AG04449 (cell line): ENCODE measurements at places on chromosomes 6 and 20.

DNA sequence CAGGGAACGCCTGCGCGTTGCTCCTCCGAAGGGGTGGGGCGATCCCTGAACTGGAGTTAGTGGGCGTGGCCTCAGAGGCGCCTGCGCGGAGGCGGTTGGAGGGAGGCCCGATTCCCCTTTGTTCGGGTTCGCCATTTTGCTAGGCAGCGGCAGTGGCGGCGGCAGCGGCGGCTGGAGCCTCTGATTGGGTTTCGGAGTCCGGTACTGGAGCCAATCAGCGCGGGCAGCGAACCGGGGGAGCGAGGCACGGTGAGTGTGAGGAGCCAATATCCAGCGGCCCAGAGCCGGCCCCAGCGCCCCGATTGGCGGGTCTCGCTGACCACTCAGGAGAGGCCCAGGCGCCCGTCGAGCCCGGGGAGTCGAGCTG is at the start of gene NFYA:
Gene NFYA, plus strand, starts transcription at position 139 of the 367 bp plus-strand sequence. CDS start 6,116 bp downstream, outside the sequence.
- no peak for DNase-seq

- DNase-seq, result no peak
These were observed 51.6 kb upstream of the BMP6 start for GRCh38 chr6:7674291-7674690.

- no peak for DNase-seq
These were observed 126.2 kb downstream of the RNF144B start for GRCh38 chr6:18513253-18513798.

DNA sequence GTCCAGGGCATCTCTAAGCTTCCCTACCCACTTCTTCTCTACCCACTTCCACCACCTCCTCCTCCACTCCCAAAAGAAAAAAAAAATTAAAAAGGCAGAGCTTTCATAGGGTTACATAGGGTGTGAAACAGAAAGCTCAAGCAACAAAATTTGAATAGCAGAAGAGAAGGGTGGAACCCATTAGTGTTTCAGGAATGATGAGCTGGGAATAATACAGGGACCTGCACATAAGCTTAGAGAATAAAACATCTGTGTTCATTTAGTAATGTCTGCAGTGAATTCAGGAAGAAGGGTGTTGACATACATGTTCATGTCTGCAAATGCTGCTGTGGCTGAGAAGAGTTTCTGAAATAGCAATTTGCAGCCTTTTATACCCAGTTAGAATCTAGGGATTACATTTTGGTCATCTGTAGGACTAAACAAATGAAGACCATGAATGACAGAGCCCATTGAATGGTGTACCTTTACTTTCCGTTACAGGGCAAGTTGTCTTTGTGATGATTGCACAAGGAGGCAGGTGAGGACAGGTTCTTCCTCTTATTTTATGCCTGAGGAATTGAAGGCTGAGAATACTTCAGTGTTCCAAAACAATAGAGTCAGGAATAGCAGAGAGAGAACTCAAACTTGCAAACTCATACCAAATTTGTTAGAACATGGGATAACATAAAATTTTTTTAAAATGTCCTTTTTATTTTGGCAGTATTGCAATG is 975.1 kb downstream of the TFAP2A start:
- no peak for DNase-seq

DNA sequence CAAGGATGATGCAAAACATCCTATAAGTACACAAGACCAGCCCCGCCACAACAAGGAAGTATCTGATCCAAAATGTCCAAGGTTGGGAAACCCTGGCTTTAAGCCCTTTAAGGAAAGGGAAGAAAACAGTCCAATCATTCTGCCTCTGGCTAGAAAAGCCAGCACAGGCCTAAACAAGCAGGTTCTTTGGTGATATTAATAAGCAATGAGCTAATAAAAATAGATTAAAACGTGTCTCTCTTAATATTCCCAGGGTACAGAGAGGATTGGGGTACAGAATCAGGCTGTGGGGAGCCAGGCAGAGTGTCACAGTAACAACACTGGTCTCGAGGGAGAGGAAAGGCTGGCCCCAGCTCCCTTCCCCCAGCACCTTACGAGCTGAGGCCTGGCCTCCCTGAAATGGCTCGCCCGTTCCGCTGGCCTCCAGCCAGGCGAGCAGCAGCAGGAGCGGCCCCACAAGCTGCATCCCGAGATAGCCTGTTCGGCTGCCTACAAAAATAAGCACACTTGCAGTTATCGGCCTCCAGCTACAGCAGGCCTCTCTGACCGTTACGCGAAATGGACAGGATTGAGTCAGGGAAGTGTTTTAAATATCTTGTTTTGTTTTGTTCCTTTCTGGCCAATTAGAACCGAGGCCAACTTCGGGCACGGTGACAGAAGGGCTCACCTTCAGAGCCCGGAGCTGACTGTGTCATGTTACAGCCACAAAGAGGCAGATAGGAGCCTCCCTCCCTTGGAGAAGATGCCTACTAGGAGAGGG is 4.0 kb upstream of the ZMYND8 start:
- DNase-seq, result no peak
